Smooth muscle cell of the pulmonary artery (primary cell): ENCODE measurements at places on chromosomes 5 and 9. TPM values are rescaled to one million over a fixed set of nuclear protein-coding genes. Genes with fewer than 3 reads are reported as not detected.

The GCNT4 gene
- 1.8 and 5.0 TPM in 2 replicates for total RNA-seq

The SEMA5A gene
- total RNA-seq: 82.2 and 86.2 TPM in 2 replicates

The ZFP2 gene
- 0.69 and 0.78 TPM in 2 replicates for total RNA-seq

The PAPPA gene
- 144 and 201 TPM in 2 replicates for total RNA-seq

The STOML2 gene
- 99.2 and 132 TPM in 2 replicates for total RNA-seq

The GPX8 gene
- total RNA-seq: 110 and 162 TPM in 2 replicates

The ITGA1 gene
- 67.4 and 157 TPM in 2 replicates for total RNA-seq
